ENCODE measurements at places on chromosomes 4 and X. TPM values are rescaled to one million over a fixed set of nuclear protein-coding genes. Genes with fewer than 3 reads are reported as not detected.

DNA sequence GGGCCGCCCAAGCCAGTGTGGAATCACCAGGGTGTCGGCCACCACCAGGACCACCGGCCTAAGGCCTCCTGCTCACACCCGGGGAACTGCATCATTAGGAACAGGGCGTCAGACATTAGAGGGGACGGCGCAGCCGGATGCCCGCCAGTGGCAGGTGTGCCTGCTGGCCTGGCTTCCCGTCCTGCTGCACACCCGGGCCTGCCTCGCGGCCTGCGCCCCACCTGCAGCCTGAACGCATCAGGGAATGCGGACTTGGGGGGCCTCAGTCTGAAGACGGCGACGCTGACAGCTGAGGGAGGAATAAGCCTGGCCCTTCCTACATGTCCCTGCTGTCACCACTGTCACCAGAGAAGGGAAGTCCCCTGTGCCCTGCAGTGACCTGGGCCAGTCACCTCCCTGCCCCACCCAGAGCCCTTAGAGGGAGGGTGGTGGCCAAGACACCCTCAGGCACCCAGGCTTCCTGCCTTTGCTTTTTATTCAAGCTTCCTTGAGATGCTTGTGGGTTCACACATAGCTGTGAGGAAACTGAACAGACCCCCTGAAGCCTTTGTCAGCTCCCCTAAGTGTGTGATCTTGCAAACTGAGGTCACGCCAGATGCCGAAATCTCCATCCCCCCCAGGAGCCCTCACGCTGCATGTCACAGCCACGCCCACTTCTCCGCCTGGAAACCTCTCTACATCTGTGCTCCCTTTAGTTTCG is 3.2 kb downstream of the DGKQ start:
- no peak for DNase-seq

MECP2 gene
- 10.7 TPM for polyA plus RNA-seq

GRCh38 chr4:7027913-7028312 is 15.3 kb upstream of the TADA2B start:
- no peak for DNase-seq

SFRP2 gene
- polyA plus RNA-seq, result not detected

DNA sequence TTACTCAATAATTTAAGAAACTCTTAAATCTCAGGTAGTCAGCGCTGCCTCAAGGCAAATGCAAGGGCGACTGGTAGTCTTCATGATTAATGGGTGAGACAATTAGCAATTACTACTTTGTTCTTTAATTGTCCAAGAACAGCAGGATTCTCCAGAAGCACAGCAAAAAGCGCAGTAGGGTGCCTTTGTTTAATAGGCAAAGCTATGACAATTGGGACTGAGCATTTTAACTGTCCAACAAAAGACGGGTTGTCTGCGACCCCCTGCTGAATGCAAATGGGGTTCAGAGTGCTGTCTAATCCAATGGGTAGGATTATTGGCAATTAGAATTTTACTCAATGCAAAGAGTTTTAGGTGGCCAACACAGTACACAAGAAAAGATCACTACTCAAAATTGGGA is 286.1 kb downstream of the CHIC1 start:
- no peak for DNase-seq

DNA sequence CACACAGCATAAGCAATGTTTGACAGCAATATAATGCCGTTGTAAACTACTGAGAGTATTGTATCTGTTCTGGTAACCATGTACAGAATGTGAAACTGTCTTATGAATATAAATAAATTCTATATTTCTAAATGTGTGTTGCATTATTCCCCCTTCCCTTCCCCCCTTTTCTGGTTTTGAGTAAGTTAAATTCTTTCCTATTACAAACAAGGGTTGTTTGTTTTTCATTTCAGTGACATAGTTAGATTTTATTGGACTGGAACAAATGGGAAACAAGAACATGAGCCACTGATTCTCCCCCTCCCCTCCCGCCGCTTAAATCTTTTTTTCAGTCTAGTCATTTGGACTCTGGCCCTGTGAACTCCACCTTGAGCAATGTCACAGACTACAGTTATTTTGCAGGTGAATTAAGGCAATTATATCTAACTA is 69.8 kb downstream of the GPAT3 start:
- no peak for DNase-seq

DNA sequence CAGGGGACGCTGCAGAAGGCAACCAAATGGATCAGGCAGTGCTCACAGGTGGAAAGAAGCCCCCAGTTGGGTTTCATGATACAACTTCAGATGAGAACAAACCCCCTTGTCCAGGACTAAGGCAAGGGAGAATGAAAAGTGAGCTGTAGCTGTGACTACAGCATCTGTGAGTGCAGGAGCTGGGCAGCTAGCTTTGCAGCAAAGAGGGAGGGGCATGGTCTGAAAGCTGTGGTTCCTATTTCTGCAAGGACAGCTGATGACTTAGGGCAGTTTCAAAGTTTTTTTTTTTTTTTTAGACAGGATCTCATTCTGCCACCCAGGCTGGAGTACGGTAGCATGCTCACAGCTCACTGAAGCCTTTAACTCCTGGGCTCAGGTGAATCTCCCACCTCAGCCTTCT is 1317.4 kb upstream of the DIAPH2 start:
- DNase-seq, result no peak

DNA sequence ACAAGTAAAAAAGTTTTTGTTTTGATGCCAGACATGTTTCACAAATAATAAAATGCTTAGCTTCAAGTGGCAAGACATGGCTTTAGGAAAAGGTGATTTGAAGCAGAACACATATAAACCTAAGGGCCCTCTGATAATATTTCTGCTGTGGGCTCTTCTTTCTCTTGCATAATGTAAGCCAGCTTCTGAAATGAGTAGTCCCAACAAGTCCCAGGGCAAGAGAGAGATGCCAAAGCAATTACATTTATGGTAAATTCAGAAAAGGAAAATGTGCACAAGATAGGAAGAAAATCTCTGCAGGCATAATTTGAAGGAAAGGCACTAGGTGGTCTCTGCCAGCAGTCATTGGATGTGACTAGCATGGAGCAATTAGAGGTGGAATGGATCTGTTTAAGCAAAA is 170.8 kb upstream of the GALNT7 start:
- no peak for DNase-seq

DNA sequence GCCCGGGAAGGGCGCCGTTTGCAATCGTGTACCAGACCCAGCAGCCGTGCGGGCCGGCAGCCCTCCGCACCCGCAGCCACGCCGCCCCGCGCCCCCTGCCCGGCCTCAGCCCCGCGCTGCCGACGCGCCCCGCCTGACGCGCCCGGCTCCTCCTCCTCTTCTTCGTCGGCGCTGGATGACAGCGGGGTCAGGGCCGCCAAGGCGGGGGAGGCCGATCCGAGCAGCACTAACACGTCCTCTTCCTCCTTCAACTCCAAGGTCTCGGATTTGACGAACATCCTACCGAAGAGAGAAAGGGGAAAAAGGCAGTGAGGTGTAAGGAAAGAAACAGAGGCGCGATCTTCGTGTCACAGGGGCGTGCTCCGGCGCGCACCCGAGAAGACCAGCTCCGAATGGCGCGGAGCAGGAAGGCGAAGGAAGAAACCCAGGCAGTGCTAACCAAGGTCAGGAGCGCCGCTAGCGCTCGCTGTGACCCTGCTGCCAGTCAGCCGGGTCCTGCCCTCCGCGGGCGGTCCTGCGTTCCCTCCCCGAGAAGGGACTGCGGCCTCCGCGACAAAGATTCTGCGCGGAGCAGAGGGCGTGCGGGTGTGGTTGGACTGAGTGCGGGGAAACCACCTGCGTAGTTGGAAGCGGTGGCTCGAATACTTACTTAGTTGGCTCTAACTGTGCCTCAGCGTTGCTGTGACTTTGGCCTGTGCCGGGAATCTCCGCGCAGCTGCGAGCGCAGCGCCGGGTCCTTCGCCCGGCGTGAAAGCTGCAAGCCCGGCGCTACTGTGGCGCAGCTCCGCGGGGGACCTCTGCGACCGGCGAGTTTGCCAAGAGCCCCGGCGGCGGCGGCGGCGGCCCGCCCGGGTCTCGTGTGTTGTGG is 548 bp downstream of the NEUROG2 start:
- DNase-seq, result peak; percentile 66

Data from stomach (tissue), 19 donors.